ENCODE measurements at places on chromosomes 6 and 20.

GRCh38 chr6:159098636-159099106 is 53.9 kb upstream of the TAGAP start:
- DNase-seq = peak; percentile 35

DNA sequence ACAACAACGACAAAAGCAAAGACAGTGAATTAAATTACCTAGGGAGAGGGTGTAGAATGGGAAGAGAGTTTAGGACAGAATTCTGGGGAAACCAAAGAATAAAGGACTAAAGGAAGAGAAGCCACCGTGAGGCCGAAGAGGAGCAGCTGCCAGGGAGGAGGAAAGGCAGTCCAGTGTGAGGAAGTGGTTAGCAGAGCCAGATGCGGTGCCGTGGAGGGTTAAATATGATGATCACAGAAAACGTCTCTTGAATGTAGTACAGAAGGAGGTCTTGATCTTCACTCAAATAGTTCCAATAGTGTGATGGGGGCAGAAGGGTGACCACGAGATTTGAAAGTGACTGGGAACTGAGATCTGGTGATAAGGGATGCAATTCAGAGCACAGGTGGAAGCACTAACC is 67.7 kb downstream of the TMEM244 start:
- DNase-seq = no peak

- no peak for DNase-seq
Measured at GRCh38 chr6:137724018-137724403, 143.0 kb upstream of the TNFAIP3 start.

- no peak for DNase-seq
Measured at GRCh38 chr20:34365765-34366213, 2.7 kb downstream of the ITCH start.

- no peak for DNase-seq
Measured at GRCh38 chr6:159468994-159469393, 224.0 kb downstream of the SOD2 start.

DNA sequence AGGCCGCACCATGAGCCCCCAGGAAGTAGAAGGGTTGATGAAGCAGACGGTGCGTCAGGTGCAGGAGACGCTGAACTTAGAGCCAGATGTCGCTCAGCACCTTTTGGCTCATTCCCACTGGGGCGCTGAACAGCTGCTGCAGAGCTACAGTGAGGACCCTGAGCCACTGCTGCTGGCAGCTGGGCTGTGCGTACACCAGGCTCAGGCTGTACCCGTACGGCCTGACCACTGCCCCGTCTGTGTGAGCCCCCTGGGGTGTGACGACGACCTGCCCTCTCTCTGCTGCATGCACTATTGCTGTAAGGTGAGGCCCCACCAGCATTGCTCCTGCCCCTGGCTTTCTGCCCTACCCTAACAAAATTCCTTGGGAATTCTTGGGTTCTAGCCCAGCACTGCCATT is 13.1 kb downstream of the DNPH1 start:
- no peak for DNase-seq

DNA sequence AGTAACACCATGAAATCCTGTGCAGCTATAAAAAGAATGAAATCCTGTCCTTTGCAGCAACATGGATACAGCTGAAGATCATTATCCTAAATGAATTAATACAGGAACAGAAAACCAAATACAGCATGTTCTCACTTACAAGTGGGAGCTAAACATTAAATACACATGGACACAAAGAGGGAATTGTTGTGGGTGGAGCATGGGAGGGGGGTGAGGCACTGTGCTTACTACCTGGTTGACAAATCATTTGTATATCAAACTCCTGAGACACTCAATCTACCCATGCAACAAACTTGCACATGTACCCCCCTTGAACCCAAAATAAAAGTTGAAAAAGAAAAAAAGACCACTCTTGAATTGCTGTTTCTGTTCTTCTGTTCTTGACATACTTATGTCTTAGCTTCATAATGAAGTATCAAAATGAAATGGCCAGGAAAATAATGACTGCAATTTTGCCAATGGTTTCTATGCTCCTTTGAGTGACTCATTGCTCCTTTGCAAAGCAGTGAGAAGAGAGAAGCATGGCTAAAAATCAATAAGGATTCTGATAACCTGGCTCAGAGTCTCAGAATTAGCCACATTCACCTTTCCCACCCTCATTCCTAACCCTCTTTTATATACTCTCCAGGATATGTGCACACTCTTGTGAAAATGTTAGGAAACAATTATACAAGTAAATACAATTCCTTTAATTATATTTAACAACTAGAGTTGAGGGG is 71.0 kb downstream of the CYP39A1 start:
- DNase-seq = no peak

GRCh38 chr6:43942616-43943015 is 172.6 kb downstream of the VEGFA start:
- DNase-seq = no peak

- no peak for DNase-seq
Measured at GRCh38 chr6:27782748-27783147, 129.4 kb downstream of the OR2B2 start.

DNA sequence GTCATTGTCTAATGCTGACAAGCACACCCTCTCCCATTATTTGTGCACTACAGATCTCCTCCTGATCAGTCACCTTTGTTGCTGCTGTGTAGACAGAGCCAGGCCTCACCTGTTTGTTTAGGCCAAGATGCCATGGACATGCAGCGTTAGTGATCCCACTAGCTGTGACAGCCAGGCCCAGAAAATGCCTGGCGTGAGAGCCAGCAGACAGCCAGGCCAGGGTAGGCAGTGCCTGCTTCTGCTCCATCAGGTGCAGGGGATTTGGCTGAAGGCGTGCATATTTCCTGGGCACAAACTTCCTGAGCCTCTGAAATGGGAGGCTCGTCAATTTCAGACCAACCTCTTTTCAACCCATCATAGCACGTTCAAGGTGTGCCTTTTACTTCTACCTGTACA is 27.3 kb downstream of the MANBAL start:
- DNase-seq = no peak

DNA sequence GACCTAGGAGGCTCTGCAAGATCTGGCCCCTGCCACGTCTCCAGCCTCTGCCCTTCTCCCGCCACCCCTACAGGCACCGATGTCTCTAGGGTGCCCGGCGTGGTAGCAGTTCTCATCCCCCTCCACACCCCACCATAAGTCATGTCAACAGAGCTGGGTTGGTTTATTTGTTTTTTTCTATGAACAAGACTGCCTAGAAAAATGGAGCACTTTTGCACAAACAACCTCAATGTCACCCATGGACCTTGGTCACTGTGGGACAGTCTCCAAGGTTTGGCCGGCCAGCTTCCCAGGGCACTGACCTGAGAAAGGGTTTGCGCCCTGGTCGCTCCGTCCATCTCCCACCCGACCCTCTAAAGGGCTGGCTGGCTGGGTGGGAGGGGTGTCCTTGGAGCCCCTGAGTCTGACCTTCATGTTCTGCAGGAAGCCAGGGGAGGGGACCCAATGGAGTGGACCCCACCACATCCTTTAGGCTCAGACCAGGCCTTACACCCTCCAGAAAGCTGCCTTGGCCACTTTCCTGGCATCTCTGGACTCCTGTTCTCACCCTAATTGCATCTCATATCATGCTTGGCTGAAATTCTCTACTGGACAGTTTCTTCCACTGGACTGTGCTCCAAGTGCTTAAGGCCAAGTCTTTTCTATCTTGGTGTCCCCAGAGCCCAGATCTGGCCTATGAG is 104.8 kb upstream of the PTPN1 start:
- no peak for DNase-seq

DNA sequence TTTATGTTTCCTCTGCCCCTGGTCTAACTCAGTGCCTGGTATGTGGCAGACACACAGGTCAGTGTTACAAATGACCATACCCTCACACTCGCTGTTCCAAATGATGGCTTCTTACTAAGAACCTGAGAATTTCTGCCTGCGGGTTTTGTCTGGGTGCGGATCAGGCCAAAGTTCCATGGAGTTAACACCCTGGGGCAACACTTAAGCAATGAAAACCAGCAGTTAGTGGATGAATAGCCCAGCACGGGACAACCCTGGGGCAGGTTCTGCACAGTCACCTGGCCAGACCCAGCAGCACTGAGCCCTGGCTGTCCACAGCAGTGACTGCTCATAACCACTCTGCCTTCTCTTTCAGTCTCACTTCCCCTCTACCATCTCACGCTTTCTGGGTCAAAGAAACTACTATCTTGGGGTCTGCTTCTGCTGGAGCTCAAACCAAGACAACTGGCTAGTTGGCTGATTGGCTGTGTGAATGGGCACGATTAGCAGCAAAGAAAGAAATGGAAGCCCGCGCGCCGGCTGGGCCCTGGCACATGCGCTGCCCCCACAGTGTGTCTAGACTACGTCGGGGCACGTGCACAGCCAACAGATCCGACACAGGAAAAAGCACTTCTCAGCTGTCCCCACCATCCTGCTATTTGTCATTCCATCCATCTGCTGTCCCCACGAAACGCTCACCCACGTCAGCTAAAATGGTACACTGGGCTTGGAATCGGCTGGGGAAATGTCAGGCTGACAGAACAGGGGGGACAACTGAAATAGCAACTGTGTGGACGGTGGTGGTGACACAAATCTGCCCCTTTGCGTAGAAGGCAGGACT is 36.6 kb downstream of the MGME1 start:
- DNase-seq = no peak

GRCh38 chr20:33621717-33622400 is 40.3 kb upstream of the C20orf144 start:
- no peak for DNase-seq

GRCh38 chr6:82076916-82077315 is 170.6 kb downstream of the IBTK start:
- DNase-seq = no peak

DNA sequence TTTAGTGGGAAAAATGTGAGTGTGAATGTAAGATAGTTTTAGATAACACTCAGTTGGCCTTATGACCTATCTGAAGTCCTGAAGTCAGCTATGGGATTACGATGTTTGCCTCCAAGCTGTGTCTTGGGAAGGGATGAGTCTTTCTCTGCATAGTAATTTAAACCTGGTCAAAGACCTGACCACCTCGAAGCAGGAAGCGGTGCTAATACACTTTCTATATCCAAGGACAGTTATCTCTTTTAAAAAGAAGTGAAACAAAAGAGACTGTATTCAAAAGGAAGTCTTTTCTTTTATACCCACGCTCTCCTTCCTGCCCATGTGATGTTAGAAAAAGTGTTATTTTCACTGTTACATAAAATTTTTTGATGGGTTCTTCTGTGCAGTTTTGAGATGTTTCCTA is 94.9 kb downstream of the JARID2 start:
- no peak for DNase-seq

DNA sequence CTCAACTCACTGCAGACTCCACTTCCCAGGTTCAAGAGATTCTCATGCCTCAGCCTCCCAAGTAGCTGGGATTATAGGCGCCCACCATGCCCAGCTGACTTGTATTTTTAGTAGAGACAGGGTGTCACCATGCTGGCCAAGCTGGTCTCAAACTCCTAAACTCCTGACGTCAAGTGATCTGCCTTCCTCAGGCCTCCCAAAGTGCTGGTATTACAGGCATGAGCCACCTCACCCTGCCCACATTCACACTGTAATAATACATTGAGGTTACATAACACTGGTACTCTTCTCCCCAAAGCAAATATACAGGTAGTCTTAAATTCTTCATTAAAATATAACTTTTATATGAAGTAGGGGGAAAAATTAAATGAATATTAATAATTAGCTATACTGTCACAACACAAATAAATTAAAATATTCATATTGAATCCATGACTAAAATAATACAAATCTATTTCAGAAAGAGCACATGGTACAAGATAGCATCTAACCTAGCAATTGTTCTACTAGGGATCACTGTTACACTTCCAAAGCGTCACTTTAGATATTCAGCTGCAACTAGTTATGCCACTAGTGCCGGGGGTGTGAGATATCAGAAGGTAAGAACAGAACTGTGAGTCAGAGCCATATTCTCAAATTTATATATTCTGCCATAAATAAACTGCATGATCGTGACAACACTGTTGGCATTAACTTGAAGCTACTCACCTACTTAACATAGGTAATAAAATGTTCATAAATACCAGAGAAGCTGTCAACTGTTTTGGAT is 169.1 kb upstream of the SHLD1 start:
- DNase-seq = no peak

GRCh38 chr20:58340853-58341252 is 31.3 kb downstream of the RAB22A start:
- no peak for DNase-seq

GRCh38 chr20:58571693-58572427 is 56.7 kb upstream of the APCDD1L start:
- DNase-seq = no peak

GRCh38 chr6:15359335-15359862 is 113.5 kb downstream of the JARID2 start:
- DNase-seq = no peak

- no peak for DNase-seq
Measured at GRCh38 chr20:7627734-7628663, 312.3 kb downstream of the HAO1 start.

DNA sequence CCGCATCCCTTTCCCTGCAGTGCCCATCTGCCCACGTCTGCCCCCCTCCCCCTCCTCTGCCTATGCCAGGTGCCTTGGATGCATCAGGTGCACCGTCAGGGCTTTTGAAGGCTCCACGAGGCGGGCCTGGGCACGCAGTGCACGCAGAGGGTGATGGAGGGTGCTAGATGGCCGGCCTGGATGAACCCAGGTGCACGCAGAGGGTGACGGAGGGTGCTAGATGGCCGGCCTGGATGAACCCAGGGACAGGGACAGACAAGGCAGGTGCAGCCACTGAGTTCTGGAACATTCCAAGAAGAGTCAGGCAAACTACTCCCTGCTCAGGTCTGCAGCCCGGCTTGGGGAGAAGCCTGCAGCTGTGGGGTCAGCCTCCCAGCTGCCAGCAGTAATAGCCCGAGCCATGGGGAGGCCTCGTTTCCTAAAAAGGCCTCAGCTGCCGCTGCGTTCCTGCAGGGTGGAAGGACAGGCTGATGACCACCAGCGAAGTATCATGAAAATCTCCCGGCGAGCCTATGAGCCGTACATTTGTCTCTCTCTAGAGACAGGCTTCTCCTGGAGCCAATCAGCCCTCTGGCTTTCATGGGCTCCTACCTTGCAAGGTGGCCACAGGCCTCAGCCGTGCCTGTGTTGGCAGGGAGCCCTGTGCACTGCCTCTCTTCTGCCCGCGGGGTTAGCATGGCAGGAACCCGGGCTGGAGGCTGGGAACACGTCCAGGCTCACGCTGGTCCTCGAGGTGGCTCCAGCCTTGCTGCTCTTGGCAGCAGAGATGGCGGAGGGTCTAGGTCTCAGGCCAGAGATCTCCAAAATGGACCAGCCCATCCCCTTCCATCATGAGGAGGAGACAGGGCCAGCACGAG is 29.6 kb downstream of the NTSR1 start:
- DNase-seq = no peak

- DNase-seq = no peak
Measured at GRCh38 chr6:157063176-157063905, 260.0 kb downstream of the TMEM242 start.

Data from NCI-H2107 (cell line).